Keratinocyte (primary cell): ENCODE measurements at places on chromosomes 12 and 14.

- no peak overlapping the region for H3K4me3 ChIP-seq
- no peaks in the 10 kb centered on the region for H3K27me3 ChIP-seq
- peak; percentile 44 for DNase-seq
- peak overlapping the region; percentile 51 for H3K27ac ChIP-seq
- peaks cover 2% of the 10 kb centered on the region for H3K36me3 ChIP-seq
- H3K4me1 ChIP-seq = peaks cover 20% of the 10 kb centered on the region
Observed at GRCh38 chr12:19273482-19274330, 144.2 kb downstream of the PLEKHA5 start.

DNA sequence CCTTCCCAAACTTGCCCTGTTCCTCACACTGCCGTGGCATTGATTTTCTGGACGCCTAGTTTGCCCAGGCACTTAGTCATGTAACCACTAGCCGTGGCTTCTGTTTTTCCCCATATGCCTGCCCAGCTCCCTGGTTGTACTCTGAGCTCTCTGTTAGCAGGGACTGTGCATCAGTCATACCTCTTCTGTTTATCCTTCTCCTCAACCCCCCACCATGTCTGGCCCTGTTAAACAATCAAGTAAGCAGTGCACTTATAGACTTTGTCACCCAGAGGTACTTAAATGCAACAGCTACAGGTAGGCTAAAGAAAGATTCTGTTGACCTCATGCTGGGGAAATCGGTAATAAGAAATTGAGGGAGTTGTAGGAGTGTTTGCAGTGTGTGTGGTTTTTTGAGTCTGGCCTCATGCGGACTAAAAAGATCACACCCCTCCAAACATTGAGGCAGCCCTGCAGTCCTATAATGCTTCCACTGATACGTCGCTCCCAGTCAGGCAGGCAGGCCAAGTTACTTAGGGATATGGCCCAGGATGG, 17.0 kb downstream of the UBE3B start:
- no peaks in the 10 kb centered on the region for H3K27me3 ChIP-seq
- peaks cover 23% of the 10 kb centered on the region for H3K36me3 ChIP-seq
- no peak for DNase-seq
- no peak overlapping the region for H3K4me3 ChIP-seq
- H3K4me1 ChIP-seq = peaks cover 11% of the 10 kb centered on the region

- H3K36me3 ChIP-seq = no peaks in the 10 kb centered on the region
- no peak for DNase-seq
- no peak overlapping the region for H3K27ac ChIP-seq
- no peak overlapping the region for H3K4me3 ChIP-seq
Observed at GRCh38 chr12:63045020-63045860, 105.8 kb downstream of the AVPR1A start.

- no peak for DNase-seq
- H3K4me3 ChIP-seq = no peak overlapping the region
- H3K4me1 ChIP-seq = no peaks in the 10 kb centered on the region
- H3K36me3 ChIP-seq = no peaks in the 10 kb centered on the region
- no peaks in the 10 kb centered on the region for H3K27me3 ChIP-seq
Observed at GRCh38 chr12:76252031-76252430, 96.2 kb downstream of the BBS10 start.

GRCh38 chr14:75310295-75311111, 31.9 kb downstream of the FOS start:
- DNase-seq = no peak
- H3K27me3 ChIP-seq = no peaks in the 10 kb centered on the region
- no peaks in the 10 kb centered on the region for H3K4me1 ChIP-seq
- no peak overlapping the region for H3K4me3 ChIP-seq

- H3K4me3 ChIP-seq = no peak overlapping the region
- no peaks in the 10 kb centered on the region for H3K27me3 ChIP-seq
- no peaks in the 10 kb centered on the region for H3K4me1 ChIP-seq
- H3K27ac ChIP-seq = no peak overlapping the region
- no peaks in the 10 kb centered on the region for H3K36me3 ChIP-seq
- no peak for DNase-seq
Observed at GRCh38 chr14:84064316-84065125, 1465.4 kb upstream of the FLRT2 start.

GRCh38 chr12:131599190-131600159, 111.4 kb upstream of the SFSWAP start:
- H3K27ac ChIP-seq = no peak overlapping the region
- no peak for DNase-seq
- H3K4me1 ChIP-seq = no peaks in the 10 kb centered on the region
- H3K27me3 ChIP-seq = no peaks in the 10 kb centered on the region

DNA sequence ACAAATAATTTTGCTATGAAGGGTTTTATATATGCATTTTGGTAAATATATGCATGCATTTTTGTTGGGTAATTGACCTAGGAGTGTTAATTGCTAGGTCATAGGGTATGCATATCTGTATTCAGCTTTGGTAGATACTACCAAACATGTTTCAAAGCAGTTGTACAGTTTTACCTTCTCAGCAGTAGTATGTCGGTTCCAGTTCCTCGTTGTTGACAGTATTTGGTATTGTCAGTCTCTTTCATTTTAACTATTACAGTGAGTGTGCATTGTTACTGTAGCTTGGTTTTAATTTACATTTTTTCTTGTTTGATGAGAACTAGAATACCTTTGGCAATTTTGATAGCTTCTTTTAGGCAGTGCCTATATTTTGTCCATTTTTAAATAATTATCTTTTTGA, 98.9 kb downstream of the ARID2 start:
- no peaks in the 10 kb centered on the region for H3K4me1 ChIP-seq
- H3K36me3 ChIP-seq = peaks cover 4% of the 10 kb centered on the region
- no peak for DNase-seq
- H3K4me3 ChIP-seq = no peak overlapping the region
- H3K27ac ChIP-seq = no peak overlapping the region
- H3K27me3 ChIP-seq = no peaks in the 10 kb centered on the region

GRCh38 chr12:118136559-118137003, 657 bp downstream of the PEBP1 start:
- DNase-seq = no peak
- peak overlapping the region; percentile 99 for H3K4me3 ChIP-seq
- H3K27ac ChIP-seq = peak overlapping the region; percentile 73
- H3K36me3 ChIP-seq = peaks cover 12% of the 10 kb centered on the region
- no peaks in the 10 kb centered on the region for H3K27me3 ChIP-seq

- no peak overlapping the region for H3K4me3 ChIP-seq
- H3K4me1 ChIP-seq = no peaks in the 10 kb centered on the region
- no peaks in the 10 kb centered on the region for H3K36me3 ChIP-seq
- no peaks in the 10 kb centered on the region for H3K27me3 ChIP-seq
- no peak for DNase-seq
- H3K27ac ChIP-seq = no peak overlapping the region
Observed at GRCh38 chr14:89721956-89722355, 232.6 kb downstream of the EFCAB11 start.

DNA sequence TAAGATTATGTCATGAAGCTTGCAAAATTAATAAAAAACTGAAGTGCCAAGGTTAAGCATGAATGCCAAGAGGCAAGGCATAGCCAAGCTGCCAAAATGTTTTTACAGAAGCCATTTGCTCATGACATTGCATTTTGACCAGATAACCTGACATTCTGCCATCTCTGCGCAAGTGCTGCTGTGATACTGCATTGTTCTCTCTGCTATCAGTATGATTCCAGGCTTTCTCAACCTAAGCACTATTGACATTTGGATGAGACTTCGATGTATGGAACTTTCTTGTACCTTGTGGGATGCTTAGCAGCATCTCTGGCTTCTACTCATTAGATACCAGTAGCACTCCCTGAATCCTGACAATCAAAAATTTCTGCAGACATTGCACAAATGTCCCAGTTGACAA, 139.2 kb downstream of the RASSF9 start:
- H3K36me3 ChIP-seq = no peaks in the 10 kb centered on the region
- no peaks in the 10 kb centered on the region for H3K4me1 ChIP-seq
- DNase-seq = no peak
- H3K27ac ChIP-seq = no peak overlapping the region
- no peaks in the 10 kb centered on the region for H3K27me3 ChIP-seq

GRCh38 chr12:109549613-109550270, 23.6 kb downstream of the MMAB start:
- H3K4me3 ChIP-seq = no peak overlapping the region
- peaks cover 46% of the 10 kb centered on the region for H3K27me3 ChIP-seq
- H3K36me3 ChIP-seq = no peaks in the 10 kb centered on the region

DNA sequence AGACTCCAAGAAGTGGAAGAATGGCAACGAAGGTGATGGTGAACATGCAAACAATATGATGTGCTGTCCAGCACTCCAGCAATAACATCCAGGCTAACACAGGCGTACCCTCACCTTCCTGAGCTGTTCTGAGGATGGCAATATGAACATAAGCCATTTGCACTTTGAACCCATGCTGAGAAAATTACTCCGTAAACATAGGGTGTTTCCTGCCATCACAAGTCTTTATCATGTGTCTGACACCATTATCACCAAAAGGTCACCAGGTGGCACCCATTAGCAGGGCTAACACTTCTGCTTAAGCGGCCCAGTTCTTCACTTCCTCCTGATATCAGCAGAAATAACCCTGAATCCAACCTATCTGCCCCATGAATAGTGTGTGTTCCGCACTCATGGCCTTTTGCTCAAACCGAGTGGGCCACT, 482.8 kb downstream of the MED13L start:
- no peak overlapping the region for H3K4me3 ChIP-seq
- DNase-seq = no peak
- H3K27me3 ChIP-seq = no peaks in the 10 kb centered on the region
- no peaks in the 10 kb centered on the region for H3K36me3 ChIP-seq

DNA sequence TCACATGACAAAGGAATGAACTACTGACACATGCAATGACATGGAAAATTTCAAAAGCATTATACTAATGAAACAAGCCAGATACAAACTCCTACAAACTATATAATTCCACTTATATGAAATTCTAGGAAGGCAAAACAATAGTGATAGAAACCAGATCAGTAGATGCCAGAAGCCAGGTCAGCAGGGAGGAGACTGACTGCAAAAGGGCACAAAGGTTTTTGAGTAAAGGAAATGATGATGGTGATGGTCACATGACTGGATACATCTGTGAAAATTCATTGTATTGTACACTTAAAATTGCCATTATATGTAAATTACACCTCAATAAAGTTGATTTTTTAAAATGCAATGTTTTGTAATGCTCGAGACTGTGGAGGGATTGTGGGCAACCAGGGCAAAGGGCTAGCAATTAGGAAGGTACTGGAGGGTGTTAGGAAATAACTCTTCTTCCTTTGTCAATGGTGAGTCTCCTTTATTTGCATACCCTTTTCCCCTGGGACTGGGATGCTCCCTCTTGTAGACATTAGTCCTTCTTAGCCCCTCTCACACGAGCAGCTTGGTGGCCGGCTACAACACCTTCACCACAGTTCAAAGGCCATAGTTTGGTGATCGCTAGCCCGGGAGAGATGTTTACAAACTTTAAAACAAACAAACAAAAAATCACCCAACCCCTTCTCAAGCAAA, 6.7 kb upstream of the PRPF40B start:
- DNase-seq = no peak
- no peaks in the 10 kb centered on the region for H3K36me3 ChIP-seq
- no peak overlapping the region for H3K4me3 ChIP-seq
- H3K27ac ChIP-seq = no peak overlapping the region
- H3K4me1 ChIP-seq = peaks cover 12% of the 10 kb centered on the region

GRCh38 chr14:35158951-35159653, 36.8 kb downstream of the PRORP start:
- no peaks in the 10 kb centered on the region for H3K27me3 ChIP-seq
- peak overlapping the region; percentile 89 for H3K27ac ChIP-seq
- no peak for DNase-seq
- peaks cover 6% of the 10 kb centered on the region for H3K36me3 ChIP-seq

DNA sequence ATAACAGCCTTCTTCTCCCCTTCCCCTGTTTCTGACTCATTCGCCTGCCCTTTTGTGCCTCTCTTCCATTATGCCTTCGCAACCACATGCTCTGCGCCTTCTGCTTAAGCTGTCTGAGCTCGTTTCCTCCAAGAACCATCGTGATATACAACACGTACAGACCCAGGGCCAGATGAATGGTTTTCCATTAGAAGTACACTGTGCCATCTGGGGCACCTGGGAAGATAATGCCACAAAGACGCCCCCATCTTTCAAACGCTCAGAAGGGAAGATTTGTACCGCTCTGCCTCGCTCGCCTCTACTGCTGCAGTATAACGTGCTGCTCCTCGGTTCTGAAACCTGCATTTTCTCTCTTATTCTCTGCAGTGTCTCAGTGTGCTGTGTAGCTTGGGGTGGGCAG, 470.9 kb upstream of the STXBP6 start:
- no peaks in the 10 kb centered on the region for H3K27me3 ChIP-seq
- no peaks in the 10 kb centered on the region for H3K4me1 ChIP-seq
- DNase-seq = no peak
- H3K4me3 ChIP-seq = no peak overlapping the region

DNA sequence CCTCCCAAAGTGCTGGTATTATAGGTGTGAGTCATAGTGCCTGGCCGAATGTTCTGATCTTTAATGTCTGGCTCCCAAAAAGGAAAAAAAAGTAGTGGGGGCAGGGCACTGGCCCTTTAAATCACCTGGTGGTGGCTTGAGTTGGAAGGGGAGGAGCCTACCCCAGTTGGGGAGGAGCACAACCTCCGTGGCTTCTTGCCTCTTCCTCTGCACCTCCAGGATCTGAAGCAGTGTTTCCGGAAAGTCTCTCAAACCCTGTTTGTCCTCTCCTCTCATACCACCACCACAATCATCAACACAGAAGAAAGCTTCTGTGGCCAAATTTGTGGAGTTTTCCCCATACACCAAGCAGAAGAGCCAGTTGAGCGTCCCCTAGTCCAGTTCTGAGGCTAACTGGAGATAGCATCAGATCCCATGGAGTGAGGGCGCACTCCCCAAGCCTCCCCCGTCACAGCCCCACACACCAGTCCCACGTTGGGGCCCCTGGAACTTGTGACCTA, 24.3 kb upstream of the RCOR1 start:
- H3K36me3 ChIP-seq = no peaks in the 10 kb centered on the region
- peaks cover 11% of the 10 kb centered on the region for H3K4me1 ChIP-seq
- H3K27ac ChIP-seq = no peak overlapping the region
- H3K27me3 ChIP-seq = no peaks in the 10 kb centered on the region

DNA sequence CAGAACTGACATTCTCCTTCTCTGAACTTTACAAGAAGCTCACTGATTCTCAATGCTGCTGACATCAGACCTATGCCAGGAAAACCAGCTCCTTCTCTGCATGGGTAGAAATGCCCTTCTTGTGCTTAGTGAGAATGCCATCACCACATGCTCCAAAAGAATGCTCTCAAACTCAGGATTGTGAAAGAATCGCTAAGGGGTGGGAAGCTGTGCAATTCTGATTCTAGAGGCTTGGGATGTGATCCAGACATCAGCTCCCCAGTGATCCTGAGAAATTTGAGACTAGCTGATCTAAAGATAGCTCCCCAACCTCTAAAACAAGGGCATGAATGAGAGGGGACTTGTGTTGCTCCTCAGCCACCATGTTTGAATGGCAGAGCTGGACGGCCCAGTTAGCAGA, 113.2 kb downstream of the DPF3 start:
- no peak for DNase-seq
- no peak overlapping the region for H3K4me3 ChIP-seq
- H3K27me3 ChIP-seq = no peaks in the 10 kb centered on the region
- H3K36me3 ChIP-seq = no peaks in the 10 kb centered on the region

GRCh38 chr14:70032447-70032846, 153.2 kb downstream of the SMOC1 start:
- peaks cover 11% of the 10 kb centered on the region for H3K4me1 ChIP-seq
- no peak overlapping the region for H3K27ac ChIP-seq
- no peak overlapping the region for H3K4me3 ChIP-seq
- H3K27me3 ChIP-seq = no peaks in the 10 kb centered on the region

- no peaks in the 10 kb centered on the region for H3K36me3 ChIP-seq
- H3K4me3 ChIP-seq = peak overlapping the region; percentile 15
- no peaks in the 10 kb centered on the region for H3K27me3 ChIP-seq
- peaks cover 55% of the 10 kb centered on the region for H3K4me1 ChIP-seq
Observed at GRCh38 chr14:60760644-60761364, 26.2 kb downstream of the MNAT1 start.

GRCh38 chr14:77790566-77791224, 9.2 kb upstream of the ADCK1 start:
- H3K27ac ChIP-seq = no peak overlapping the region
- peak; percentile 2 for DNase-seq
- no peaks in the 10 kb centered on the region for H3K27me3 ChIP-seq
- H3K4me1 ChIP-seq = peaks cover 11% of the 10 kb centered on the region
- H3K4me3 ChIP-seq = no peak overlapping the region
